Inflammatory macrophage treated with lipopolysaccharide for 1 hour (primary cell): ENCODE measurements at places on chromosomes 12 and 14.

GRCh38 chr14:104146651-104147345 is 8.4 kb downstream of the KIF26A start:
- no peak for DNase-seq

- peak; percentile 27 for DNase-seq
These were observed 31.5 kb upstream of the ACTN1 start for GRCh38 chr14:69010648-69011047.

DNA sequence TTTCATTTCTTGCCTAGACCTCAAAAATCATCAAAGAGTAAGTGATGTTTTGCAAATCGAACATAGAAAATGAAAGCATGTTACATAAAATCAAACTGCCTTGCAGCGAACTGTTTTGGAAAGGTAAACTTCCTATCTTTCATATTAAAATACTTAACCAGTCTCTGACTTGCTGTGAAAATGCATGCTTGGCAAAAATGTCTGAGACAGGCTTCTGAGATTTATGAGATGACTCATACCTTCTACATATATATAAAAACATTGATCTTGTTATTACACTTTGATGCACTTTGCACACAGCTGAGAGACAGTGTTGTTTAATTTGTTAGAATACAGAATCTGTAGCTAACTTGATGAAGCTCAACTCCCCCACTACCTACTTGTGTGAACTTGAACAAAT is 179.1 kb downstream of the KITLG start:
- DNase-seq, result no peak

GRCh38 chr12:66398931-66399910 is 96.9 kb downstream of the HELB start:
- DNase-seq, result peak; percentile 27

- no peak for DNase-seq
These were observed 4.0 kb downstream of the AP1G2 start for GRCh38 chr14:23563473-23564180.

- DNase-seq, result no peak
These were observed 77.7 kb upstream of the C14orf132 start for GRCh38 chr14:95961481-95961880.

GRCh38 chr14:38583471-38583870 is 327.6 kb upstream of the CLEC14A start:
- DNase-seq, result no peak

- peak; percentile 70 for DNase-seq
These were observed 78.5 kb downstream of the TPH2 start for GRCh38 chr12:72017054-72017651.
